Myocyte (in vitro differentiated cells): ENCODE measurements at places on chromosomes 11 and 22. TPM values are rescaled to one million over a fixed set of nuclear protein-coding genes. Genes with fewer than 3 reads are reported as not detected.
A peak's percentile ranks its signal among the peaks of the same experiment; 100 is the strongest.

MS4A6A gene
- total RNA-seq: not detected in 2 replicates

CHEK2 gene
- 6.6 and 10.9 TPM in 2 replicates for total RNA-seq

GGTLC2 gene
- not detected in 2 replicates for total RNA-seq

DNAJB7 gene
- total RNA-seq: not detected in 2 replicates

DNA sequence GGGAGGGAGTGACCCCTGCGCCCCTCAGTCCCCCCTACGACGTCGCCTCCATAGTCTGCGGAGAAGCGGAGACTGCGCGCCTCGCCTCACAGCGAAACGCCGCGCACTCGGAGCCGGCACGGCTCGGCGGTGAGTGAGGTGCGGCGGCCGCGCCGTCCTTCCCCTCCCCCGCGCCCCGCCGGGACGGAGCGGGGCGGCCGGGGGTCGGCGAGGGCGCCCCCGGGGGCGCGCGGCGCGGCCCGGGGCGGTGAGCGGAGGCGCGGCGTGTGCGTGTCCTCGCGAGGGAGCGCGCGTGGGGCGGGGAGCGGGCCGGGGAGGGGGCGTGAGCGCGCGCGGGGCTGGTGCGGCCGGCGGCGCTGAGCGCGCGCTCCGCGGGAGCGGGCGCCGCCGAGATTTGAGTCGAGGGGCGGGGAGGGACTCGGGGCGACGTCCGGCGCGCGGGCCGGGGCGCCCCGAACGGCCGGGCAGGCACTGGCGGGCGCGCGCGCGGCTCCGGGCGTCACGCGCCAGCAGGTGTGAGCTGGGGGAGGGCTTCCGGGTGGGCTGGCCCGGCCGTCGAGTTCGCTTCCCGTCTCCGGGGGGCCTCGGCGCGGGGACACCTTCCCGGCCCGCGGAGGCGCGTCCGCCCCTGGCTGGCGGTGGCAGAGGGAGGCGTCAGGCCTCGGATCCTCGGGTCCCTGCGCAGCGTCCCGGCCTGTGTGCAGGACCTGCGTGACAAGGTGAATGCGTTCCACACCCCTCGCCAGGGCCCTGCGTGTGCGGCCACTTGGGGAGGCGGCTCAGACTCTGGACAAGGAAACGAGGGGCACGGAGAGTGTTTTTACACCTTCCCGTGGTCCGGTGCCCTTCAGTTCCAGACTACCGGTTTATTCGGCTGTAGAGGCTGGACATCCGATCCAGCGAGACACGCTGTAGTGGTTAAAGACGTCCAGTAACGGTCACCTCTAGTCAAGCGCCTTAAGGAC is 50.4 kb downstream of the FAM83F start:
- peak; percentile 28 for DNase-seq

GRCh38 chr11:47147250-47147649 is 29.4 kb downstream of the ARFGAP2 start:
- DNase-seq: no peak

GRCh38 chr11:35484435-35484834 is 41.0 kb downstream of the PAMR1 start:
- DNase-seq: peak; percentile 33

DNA sequence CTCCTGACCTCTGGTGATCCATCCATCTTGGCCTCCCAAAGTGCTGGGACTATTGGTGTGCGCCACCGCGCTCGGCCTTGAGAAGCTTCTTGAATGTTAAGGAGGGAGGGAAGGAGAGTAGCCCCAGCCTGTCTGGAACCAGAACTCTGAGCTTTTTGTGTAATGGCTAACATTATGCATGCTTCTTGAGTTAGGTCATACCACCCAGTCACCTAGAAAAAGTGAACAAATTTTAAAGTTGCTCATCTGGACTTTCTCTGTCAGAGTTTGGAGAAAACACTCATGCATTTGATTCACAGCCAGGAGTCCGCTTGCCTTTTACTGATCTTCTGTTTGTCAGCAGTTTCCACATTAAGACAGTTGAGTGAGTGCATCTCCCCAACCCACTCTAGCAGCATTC is 82.1 kb downstream of the PPP6R3 start:
- DNase-seq: peak; percentile 15

DNA sequence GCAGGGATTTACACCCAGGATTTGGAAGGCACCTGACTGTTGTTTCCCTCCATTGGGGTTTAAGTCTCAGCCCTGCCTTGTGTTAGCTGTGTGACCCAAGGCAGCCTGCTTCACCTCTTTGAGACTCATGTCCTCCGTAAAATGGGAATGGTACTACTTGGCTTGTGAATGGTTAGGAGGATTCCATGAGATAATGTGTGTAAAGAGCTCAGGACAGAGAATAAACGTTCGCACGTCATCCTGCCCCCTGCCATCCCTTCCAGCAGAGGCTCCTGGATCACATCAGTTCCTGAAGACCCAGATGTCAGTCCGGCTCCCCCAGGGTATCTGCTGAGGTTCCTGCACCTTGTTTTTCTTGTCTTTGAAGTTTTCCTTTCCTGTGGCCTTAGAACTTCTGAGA is 16.8 kb upstream of the ACCSL start:
- no peak for DNase-seq

- no peak for DNase-seq
Observed at GRCh38 chr11:113551645-113552044, 76.4 kb upstream of the DRD2 start.

GRCh38 chr11:122852074-122852795 is 13.9 kb downstream of the CRTAM start:
- peak; percentile 21 for DNase-seq

DNA sequence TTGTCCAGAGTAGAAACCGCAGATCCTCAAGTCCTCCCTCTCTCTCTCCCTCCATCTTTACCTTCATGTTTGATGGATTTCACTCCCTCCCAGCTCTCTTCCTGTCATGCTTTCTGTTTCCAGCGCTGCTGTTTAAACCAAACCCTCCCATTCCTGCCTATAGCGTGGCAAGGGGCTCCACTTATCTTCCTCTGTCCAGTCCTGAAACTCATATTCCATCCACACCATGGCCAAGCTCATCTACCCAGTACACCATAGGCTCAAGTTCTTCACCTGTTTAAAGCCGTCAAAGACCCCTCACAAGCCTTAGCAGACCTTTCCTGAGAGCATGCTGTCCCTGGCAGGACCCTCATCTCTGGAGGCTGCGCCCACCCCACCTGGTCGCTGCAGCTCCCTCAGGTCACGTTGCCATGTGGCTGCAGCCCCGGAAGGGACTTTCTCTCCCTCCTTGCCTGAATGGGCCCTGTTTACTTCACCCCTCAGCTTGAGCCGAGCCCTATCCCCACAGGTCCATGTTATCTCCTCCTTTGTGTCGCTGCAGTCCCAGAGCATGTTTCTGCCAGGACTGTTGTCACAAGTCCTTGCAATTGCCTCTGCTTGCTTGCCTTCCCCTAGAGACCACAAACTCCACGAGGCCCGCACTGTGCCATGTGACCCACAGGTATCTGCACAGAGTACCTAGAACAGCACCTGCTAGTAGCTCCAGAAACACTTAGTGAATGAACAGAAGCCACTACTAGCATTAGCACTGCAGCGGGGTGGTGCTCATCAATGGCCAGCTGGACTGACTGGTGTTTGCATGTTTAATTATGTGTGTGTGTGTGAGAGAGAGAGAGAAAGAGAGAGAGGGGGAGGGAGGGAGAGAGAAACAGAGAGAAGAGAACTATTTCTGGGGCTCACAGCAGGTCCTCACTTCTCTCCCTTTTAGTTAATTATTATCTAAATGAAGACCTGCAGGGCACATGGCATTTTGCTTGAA is 149.4 kb upstream of the SNX19 start:
- DNase-seq: peak; percentile 6

- peak; percentile 38 for DNase-seq
Observed at GRCh38 chr11:66546966-66547661, 411 bp downstream of the ACTN3 start.
